Bone marrow (tissue), 2 donors: ENCODE measurements at places on chromosomes 3 and 15.

DNA sequence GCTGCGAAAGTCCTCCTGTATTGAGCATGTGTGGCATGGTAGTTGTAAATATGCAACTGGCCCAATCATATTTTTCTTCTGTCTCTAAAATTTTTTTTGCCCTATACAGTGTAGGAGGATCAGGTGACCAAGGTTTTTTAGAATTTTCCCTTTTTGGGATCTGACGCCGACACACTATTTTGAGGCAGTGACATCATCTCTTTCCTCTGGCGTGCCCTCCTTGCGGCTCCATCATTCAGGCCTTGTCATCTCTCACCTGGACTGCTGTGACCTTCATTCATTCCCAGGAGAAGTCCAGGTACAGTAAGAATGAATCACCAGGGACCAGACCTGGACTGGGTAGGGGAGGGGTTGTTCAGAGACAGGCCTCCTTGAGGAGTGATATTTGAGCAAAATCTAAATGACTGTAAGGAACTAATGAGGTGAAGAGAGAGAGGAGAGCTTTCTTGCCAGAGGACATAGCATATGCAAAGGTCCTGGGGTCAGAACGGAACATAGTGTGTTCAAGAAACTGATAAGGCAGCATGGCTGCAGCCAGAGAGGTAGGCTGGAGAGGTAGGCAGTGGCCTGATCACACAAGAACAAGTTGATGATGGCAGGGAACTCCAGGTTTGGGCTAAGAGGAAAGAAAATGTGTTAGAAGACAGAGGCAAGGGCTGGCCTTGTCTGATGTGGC is 38.7 kb downstream of the ARNT2 start:
- DNase-seq, result no peak

GRCh38 chr3:194866236-194866635 is 180.6 kb downstream of the FAM43A start:
- no peak for DNase-seq

GRCh38 chr3:112097378-112097777 is 11.2 kb downstream of the C3orf52 start:
- no peak for DNase-seq

- no peak for DNase-seq
These were observed 27.7 kb downstream of the FAH start for GRCh38 chr15:80180468-80180867.

DNA sequence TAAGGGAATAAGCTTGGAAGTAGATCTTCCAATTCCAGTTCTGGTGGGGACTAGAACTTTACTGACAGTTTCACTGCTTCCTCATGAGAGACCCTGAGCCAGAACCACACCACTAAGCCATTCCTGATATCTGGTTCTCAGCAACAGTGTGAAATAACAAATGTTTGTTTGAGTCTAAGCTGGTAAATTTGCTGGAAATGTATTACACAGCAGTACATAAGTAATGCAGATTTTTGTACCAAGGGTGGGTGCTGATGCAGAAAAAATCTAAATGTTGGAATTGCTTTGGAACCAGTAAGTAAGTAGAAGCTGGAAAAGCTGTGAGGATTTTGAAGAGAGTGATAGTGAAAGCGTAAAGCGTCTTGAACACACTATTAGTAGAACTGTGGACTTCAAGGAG is 14.4 kb upstream of the AKAP13 start:
- DNase-seq, result no peak

GRCh38 chr15:29420188-29420587 is 150.6 kb upstream of the NSMCE3 start:
- DNase-seq, result no peak

DNA sequence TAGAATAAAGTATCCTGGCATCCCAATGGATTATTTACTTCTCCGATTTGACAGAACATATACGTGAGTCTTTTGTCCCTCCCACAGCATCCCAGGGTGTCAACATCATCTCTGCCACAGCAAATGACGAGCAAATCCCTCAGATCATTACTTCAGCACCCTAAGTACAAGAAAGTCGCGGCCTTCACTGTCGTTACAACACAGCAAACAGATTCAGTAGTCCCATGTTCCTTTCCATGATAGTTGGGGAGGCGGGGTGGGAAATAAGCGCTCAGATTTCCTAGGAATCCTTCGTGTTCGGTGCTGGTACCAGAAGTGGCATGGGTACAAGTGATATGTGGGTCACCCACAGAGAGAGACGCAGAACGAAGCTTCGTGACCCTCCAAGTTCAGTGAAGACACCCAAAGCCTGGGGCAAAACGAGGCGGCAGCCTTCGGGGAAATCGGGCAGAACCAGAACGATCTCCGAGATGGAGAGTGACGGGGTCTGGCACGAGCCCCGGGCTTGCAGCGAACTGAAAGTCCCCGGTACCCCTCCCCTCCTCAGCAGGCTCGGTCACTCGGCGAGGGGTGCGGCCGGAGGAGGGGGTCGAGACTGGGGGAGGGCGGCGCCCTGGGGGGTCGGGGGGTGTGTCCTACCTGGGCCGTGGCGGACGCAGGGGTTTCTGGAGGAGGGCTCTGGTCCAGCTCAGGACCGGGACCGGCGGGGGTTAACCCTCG is 619 bp downstream of the TTBK2 start:
- no peak for DNase-seq

DNA sequence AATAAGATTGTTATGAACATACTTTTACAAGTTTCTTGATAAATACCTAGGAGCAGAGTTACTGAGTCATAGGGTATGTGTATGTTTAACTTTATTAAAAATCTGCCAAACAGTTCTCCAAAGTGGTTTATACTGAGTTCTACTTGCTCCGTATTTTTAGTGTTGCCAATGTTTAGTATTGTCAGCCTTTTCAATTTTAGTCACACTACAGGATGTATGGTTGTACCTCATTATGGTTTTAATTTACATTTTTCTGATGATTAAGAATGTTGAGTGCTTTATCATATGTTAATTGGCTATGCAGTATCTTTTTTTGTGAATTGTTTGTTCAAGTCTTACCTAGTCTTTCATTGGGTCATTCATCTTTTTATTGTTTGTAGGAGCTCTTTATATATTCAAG is 4.3 kb downstream of the TMOD3 start:
- DNase-seq, result no peak

- no peak for DNase-seq
These were observed 12.6 kb upstream of the BAHD1 start for GRCh38 chr15:40428185-40428584.

- DNase-seq, result no peak
These were observed 29.4 kb downstream of the MELTF start for GRCh38 chr3:197000211-197000610.

GRCh38 chr3:141746962-141747361 is 8.9 kb downstream of the RNF7 start:
- no peak for DNase-seq

- no peak for DNase-seq
These were observed 55.8 kb downstream of the TRPC1 start for GRCh38 chr3:142779591-142779990.

DNA sequence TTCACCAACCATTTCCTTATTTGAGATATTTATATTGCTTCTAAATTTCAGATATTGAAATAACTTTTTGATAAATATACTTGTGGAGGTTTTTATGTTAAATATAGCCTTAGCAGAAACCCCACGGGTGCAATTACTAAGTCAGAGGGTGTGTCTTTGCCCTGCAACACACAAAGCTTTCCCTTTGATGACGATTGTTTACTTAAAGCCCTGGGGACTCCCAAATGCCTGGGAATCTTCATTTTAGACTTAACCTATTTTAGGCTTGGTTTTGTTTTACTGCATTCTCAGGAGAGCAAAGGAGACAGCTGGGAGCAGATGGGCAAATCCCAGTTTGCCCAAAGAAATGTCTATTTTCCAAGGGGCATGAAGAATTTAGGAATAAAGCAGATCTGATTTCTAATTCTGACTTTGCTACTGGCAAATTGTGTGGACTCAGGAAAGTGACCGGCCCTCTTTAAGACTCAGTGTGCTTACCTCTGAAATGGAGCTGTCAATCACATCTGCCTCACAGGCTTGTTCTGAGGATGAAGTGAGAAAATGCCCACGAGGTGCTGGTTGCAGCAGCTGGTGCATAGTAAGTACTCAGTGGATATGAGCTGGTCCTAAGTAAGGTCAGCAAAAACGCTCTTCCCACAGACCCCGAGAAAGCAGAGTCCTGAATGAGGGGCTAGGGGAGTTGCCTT is 49.3 kb upstream of the CA12 start:
- DNase-seq, result no peak

GRCh38 chr3:37556789-37557301 is 304.8 kb upstream of the CTDSPL start:
- peak; percentile 64 for DNase-seq
